NCI-H524 treated with DMSO at 0.1 percent for 48 hours (cell line): ENCODE measurements at places on chromosomes 2 and 18.

DNA sequence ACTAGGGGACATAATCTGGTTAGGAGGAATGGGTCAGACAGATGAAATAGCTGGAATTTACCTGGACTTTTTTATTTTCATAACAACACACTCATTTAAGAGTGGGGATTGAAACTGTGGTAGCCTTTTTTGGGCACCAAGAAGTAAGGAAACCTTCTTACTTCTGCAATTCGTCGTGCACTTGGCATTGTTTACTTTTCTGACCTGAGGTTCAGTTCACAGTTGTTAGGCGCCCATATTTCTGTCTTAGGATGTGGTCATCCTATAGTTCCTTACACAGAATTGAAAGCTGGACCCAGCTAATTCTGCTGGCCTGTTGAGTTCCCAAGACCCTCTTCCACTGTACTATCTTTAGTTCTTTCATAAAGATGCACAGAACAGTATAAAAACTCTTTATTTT is 72.9 kb downstream of the TMX3 start:
- no peak for DNase-seq

DNA sequence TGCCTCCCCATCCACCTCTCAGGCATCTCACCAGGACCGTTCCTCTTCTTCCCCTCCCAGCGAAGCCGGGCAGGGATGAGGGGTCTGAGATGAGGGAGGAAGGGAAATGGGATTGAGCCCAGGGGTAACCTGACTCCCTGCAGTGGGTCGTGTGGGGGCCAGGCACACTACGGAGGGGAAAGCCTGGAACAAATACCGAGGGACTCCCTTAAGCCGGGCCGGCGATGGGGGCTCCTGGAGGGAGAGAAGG is 250 bp upstream of the SPEG start:
- no peak for DNase-seq

- no peak for DNase-seq
Observed at GRCh38 chr2:63849381-63850203, 7.9 kb downstream of the UGP2 start.

- no peak for DNase-seq
Observed at GRCh38 chr2:12884713-12885282, 168.1 kb downstream of the TRIB2 start.

DNA sequence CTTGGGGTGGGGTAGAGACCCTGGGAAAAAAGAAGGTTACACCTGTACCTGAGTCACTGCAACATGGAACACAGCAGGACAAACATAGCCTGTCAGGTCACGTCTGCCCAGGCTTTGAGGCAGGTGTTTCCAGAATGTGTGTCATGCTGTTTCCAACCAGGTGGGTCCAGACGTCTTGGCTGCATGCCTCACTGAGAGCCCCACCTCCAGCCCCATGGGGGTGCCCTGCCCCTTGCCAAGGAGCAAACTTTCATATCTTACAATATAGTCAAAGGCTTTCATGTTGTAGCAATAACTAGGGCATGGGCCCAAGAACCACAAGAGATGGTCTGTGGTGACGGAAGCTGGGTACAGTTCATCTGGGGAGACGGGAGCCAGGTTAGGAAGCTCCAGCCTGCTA is 499.7 kb downstream of the BCL11A start:
- no peak for DNase-seq

DNA sequence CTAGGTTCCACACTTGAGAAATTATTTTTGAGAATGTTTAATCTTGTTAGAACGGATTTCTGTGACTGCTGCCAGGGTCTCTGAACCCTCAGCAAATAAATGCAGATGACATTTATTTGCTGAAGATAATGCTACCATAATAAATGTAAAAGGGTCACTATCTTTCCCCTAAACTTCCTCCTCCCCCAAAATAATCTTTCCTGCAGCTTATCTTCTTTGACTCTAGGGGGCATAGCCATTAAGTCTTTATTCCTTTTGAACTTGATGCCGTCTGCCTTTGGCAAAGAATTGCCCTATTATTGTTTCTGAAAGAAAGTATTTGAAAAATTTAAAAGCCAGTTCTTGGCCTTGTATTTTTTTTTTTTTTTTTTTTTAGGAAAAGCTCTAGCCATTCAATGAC is 63.6 kb upstream of the ACSL3 start:
- no peak for DNase-seq
